PC-3 (cell line): ENCODE measurements at places on chromosomes 2 and 18. TPM values are rescaled to one million over a fixed set of nuclear protein-coding genes. Genes with fewer than 3 reads are reported as not detected.

DNA sequence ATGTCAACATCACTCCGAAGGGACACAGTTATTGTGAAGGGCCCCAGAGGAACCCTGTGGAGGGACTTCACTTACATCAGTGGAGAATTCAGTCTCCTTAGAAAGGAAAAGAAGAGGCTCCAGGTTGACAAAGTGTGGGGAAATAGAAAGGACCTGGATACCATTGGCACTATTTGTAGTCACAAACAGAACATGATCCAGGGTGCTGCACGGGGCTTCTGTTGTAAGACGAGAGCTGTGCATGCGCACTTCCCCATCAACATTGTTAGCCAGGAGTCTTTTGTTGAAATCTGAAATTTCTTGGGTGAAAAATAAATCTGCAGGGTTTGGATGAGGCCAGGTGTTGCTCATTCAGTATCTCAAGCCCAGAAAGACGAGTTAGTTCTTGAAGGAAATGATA is 2.4 kb upstream of the ALPK2 start:
- DNase-seq = no peak

DNA sequence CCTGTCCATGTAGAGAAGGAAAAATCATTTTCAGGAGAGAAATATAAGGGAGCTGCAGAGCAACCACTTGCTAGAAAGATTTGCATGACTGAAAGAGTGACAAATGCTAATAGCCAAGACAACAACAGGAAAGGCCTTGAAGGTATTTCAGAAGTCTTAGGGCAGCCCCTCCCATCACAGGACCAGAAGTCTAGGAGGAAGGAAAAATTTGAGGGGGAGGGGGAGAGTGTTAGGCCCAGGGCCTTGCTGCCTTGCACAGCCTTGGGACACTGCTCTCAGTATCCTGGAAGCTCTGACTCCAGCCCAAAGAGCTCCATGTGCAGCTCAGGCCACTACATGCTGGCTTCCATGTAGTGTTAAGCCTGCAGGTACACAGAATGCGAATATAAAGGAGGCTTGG is 266.9 kb downstream of the GLI2 start:
- no peak for DNase-seq

DNA sequence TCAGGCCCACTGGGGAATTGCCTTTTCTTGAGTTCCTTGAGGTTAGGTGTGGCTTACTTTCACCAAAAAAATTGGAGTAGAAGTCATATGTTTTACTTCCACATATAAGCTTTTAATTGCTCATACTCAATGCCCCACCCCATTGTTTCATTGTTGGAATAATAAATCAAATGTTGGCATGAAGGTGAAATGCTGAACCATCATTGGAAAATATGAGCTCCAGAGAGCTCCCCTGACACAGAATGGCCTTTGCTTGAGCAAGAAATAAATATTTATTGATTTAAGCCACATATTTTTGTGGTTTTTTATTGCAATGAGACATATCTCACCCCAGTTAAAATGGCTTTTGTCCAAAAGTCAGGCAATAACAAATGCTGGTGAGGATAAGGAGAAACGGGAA is 167.3 kb upstream of the SRD5A2 start:
- DNase-seq = peak; percentile 79

DNA sequence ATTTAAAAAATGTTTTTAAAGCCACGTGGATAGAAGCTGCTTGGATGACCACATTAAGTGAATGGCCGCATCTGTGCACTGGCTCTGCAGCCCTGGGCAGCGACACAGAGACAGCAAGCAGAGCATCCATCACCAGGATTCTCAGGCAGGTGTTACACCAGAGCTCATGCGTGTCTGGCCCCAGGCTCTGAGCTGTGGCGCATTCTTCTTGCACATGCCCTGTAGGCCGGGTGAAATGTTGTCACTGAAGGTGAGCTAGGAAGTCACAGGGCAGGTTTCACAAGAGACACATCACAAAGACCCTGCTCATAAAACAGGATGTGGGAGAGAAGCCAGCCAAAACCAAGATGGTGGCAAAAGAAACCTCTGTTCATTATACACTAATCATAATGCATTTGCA is 8.4 kb upstream of the PXDN start:
- DNase-seq = no peak

TMEM198 gene
- 1.1 and 5.2 TPM in 2 replicates for total RNA-seq

GRCh38 chr2:32464431-32464830 is 107.6 kb downstream of the BIRC6 start:
- no peak for DNase-seq

AKAIN1 gene
- total RNA-seq = not detected in 2 replicates

GRCh38 chr18:74303936-74304335 is 11.7 kb upstream of the C18orf63 start:
- DNase-seq = peak; percentile 81

SP9 gene
- total RNA-seq = not detected in 2 replicates

DNA sequence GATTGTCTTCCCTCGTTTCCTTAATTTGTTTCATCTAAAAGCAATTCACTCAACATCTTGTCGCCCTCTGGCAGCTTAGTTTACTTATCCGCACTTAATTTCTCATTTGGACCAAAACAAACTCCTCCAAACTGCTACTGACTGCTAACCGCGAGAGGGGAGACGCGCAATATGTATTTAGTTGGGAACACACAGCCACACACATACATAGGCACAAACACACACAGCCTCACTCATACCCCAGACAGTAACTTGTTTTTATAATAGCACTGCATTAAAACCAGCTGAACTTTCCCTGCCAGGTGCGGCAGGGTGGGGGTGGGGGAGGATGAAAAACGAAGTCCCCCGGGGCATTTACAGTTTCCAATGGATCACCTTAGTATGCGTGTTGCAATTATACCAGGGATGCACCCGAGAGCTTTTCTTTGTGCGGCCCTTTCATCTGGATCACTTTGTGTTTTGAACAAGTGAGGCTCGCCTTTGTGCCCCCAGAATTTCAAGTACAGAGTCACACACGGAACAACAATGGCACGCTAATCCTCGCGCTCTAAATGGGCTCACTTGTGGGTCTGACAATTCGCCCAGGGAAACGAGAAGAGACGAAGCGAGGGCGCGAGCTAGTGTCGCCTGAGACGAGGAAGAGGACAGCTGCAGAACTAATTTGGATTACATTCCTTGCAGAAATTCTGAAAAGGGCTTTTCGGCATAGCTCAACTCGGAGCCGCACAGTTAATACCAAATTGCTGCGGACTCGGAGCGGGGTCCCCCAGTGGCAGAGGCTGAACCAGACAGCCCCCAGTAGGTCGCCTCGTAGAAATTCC is 2.4 kb downstream of the ERBB4 start:
- no peak for DNase-seq

MEP1B gene
- total RNA-seq = not detected in 2 replicates

ARHGEF33 gene
- 0.04 and 0.06 TPM in 2 replicates for total RNA-seq

DNA sequence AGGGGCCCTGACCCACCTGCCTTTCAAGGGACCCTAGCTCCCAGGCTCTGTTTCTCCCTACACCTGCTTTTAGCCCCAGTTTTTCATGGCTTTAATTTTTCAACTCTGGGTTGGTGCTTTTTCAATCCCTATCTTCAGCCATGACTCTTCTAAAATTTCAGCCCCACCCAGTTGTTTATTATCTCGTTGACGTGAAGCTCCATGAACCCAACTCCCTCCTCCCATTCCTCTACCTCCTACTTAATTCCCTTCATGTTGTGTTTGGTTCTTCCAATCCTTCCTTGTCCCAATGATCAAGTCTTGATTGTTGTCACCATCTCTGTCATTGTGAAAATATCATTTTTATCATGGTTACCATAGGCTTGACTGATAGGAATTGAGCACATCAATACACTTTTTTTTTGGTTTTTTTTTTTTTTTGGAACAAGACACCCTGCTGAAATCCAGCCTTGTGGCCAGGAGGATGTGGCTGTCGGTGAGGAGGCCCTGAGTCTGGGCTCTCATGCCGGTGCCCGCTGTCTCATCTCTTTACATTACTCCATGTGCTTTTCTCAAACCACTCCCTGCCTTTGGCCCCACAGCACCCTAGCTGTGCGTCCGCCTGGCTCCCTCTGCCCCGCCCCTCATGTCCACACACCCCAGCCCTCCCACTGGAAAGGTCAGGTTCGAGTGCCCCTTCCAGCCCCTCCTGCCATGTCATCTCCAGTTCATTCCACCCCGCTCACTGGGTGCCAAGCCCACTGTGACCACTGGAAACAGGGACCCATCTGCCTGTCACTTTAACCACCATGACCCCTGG is 39.3 kb downstream of the NAPG start:
- no peak for DNase-seq

- DNase-seq = no peak
Observed at GRCh38 chr2:238897911-238898311, 50.0 kb downstream of the TWIST2 start.

ABCB11 gene
- 0.11 and 0.29 TPM in 2 replicates for total RNA-seq

PLGLB1 gene
- total RNA-seq = 0.62 and 2.9 TPM in 2 replicates
